ENCODE measurements at places on chromosomes 1 and 21.

DNA sequence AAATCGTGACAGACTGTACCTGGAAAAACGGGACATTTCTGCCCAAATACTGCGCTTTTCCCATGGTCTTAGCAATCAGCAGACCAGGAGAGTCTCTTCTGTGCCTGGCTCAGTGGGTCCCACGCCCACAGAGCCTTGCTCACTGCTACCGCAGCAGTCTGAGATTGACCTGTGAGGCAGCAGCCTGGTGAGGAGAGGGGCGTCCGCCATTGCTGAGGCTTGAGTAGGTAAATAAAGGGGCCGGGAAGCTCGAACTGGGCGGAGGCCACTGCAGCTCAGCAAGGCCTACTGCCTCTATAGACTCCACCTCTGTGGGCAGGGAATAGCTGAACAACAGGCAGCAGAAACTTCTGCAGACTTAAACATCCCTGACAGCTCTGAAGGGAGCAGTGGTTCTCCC, 203.1 kb downstream of the DENND1B start:
- no peak for DNase-seq

GRCh38 chr1:111204983-111205713, 4.7 kb upstream of the DENND2D start:
- DNase-seq = no peak

- DNase-seq = no peak
Measured at GRCh38 chr1:30968220-30968971, 59.8 kb upstream of the SDC3 start.

- DNase-seq = no peak
Measured at GRCh38 chr1:160428655-160429054, 28.3 kb downstream of the VANGL2 start.

DNA sequence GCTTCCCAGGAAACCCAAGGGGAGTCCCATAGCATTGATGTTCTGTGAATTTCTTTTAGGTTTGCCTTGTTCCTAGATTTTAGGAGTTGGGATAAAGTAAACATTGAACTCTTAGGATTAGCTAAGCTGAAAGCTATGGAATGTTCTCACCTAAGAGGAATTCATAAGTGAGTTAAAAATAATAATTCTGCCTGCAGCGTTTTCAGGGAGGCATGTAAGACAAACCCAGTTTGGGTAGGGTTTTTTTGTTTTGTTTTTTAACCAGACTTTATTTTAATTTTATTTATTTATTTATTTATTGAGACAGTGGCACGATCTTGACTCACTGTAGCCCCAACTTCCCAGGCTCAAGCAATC, 28.9 kb upstream of the CD101 start:
- DNase-seq = no peak

- no peak for DNase-seq
Measured at GRCh38 chr1:226520640-226521355, 27.8 kb upstream of the STUM start.
